Central memory CD8-positive, alpha-beta T cell (primary cell): ENCODE measurements at places on chromosomes 2 and 18.
A peak's percentile ranks its signal among the peaks of the same experiment; 100 is the strongest.

GRCh38 chr2:235343869-235344268, 150.0 kb upstream of the AGAP1 start:
- H3K27me3 ChIP-seq: peaks cover 13% of the 10 kb centered on the region
- H3K4me1 ChIP-seq: no peaks in the 10 kb centered on the region
- H3K27ac ChIP-seq: no peak overlapping the region
- H3K4me3 ChIP-seq: no peak overlapping the region
- DNase-seq: no peak
- peaks cover 2% of the 10 kb centered on the region for H3K36me3 ChIP-seq

GRCh38 chr2:166269322-166269721, 106.4 kb downstream of the SCN9A start:
- H3K36me3 ChIP-seq: peaks cover 2% of the 10 kb centered on the region
- no peak for DNase-seq
- no peak overlapping the region for H3K4me3 ChIP-seq
- no peak overlapping the region for H3K27ac ChIP-seq

- peaks cover 45% of the 10 kb centered on the region for H3K27me3 ChIP-seq
- no peak overlapping the region for H3K4me3 ChIP-seq
- no peak overlapping the region for H3K27ac ChIP-seq
- H3K4me1 ChIP-seq: peaks cover 6% of the 10 kb centered on the region
Observed at GRCh38 chr2:70596293-70596692, 42.7 kb upstream of the TGFA start.

GRCh38 chr2:30385327-30385726, 61.7 kb upstream of the LCLAT1 start:
- H3K36me3 ChIP-seq: no peaks in the 10 kb centered on the region
- peaks cover 5% of the 10 kb centered on the region for H3K4me1 ChIP-seq
- peaks cover 41% of the 10 kb centered on the region for H3K27me3 ChIP-seq
- H3K27ac ChIP-seq: no peak overlapping the region
- H3K4me3 ChIP-seq: no peak overlapping the region

DNA sequence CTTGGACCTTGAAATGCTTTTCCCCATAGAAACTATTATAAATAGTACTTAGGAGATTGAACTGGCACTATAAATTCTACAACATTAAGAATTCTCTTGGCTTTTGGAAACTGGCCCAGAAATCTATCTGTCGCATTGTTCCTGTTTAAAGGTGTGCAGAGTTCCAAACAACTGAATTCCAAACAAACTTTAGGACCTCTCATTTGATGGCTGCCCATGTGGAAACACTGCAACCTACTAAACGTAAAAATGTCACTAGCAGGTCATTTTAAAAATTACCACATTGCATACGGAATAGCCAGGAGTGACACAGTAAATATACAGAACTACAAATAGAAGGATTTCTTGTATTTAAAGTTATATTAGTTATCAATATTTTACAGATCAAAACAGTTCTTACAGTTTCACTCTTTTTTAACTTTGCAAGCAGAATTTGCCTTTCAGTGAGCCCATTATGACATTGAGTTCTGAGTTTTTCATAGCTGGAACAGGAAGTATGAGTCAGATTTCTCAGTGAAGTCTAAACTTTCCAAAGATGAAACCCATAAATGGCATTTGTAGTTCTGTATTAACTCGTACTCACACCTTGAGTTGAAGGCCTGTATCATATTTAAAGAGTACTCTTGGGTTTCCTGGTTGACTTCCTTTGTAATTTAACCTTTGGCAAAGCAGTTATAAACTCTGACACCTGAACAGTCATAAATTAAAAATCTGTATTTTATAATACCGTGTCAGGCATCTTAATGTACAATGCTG, 142.3 kb upstream of the BOD1L2 start:
- no peak overlapping the region for H3K4me3 ChIP-seq
- H3K36me3 ChIP-seq: no peaks in the 10 kb centered on the region
- H3K27me3 ChIP-seq: no peaks in the 10 kb centered on the region
- peaks cover 9% of the 10 kb centered on the region for H3K4me1 ChIP-seq
- no peak for DNase-seq

GRCh38 chr2:150410809-150411208, 76.7 kb downstream of the RND3 start:
- no peak overlapping the region for H3K4me3 ChIP-seq
- H3K4me1 ChIP-seq: no peaks in the 10 kb centered on the region
- no peaks in the 10 kb centered on the region for H3K27me3 ChIP-seq

- H3K27me3 ChIP-seq: no peaks in the 10 kb centered on the region
- H3K4me1 ChIP-seq: no peaks in the 10 kb centered on the region
- H3K27ac ChIP-seq: no peak overlapping the region
- no peaks in the 10 kb centered on the region for H3K36me3 ChIP-seq
- no peak for DNase-seq
Observed at GRCh38 chr18:39795350-39795749, 2159.7 kb upstream of the PIK3C3 start.

GRCh38 chr2:152730591-152731333, 12.3 kb downstream of the ARL6IP6 start:
- H3K36me3 ChIP-seq: peaks cover 7% of the 10 kb centered on the region
- peak overlapping the region; percentile 20 for H3K27ac ChIP-seq
- peak; percentile 75 for DNase-seq
- no peaks in the 10 kb centered on the region for H3K27me3 ChIP-seq

GRCh38 chr2:28506112-28506910, 10.5 kb downstream of the PLB1 start:
- H3K4me3 ChIP-seq: no peak overlapping the region
- H3K4me1 ChIP-seq: peaks cover 12% of the 10 kb centered on the region
- no peak for DNase-seq

- H3K27me3 ChIP-seq: peaks cover 44% of the 10 kb centered on the region
- no peak overlapping the region for H3K4me3 ChIP-seq
- H3K4me1 ChIP-seq: no peaks in the 10 kb centered on the region
- H3K27ac ChIP-seq: no peak overlapping the region
Observed at GRCh38 chr2:236947896-236948295, 137.8 kb upstream of the COPS8 start.

GRCh38 chr18:71443706-71444480, 1100.2 kb downstream of the CBLN2 start:
- no peaks in the 10 kb centered on the region for H3K36me3 ChIP-seq
- DNase-seq: no peak
- no peaks in the 10 kb centered on the region for H3K4me1 ChIP-seq
- H3K27me3 ChIP-seq: no peaks in the 10 kb centered on the region
- no peak overlapping the region for H3K27ac ChIP-seq

DNA sequence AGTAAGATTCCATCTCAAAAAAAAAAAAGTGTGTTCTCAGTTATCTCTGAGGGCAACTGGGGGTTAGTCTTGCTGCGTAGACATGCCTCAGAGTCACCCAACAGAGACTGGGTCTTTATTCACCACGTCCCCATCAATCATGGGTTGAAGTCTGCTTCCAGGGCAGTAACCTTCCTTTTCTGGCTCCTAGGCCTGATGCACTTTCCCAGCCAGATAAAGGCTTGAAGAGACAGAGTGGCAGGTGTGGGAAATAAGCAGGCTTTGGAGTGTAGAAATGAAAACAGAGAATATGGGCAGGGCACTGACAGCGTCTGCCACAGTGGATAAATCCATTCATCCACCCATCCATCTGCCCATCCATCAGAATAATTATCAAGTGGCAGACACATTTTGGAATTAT, 134.1 kb upstream of the LGALSL start:
- H3K36me3 ChIP-seq: no peaks in the 10 kb centered on the region
- no peak overlapping the region for H3K27ac ChIP-seq
- DNase-seq: no peak
- H3K4me3 ChIP-seq: no peak overlapping the region
- H3K4me1 ChIP-seq: peaks cover 22% of the 10 kb centered on the region

GRCh38 chr2:240686460-240686859, 3.8 kb upstream of the AQP12B start:
- no peaks in the 10 kb centered on the region for H3K27me3 ChIP-seq
- H3K27ac ChIP-seq: peak overlapping the region; percentile 86
- no peak for DNase-seq
- no peaks in the 10 kb centered on the region for H3K36me3 ChIP-seq

- no peaks in the 10 kb centered on the region for H3K4me1 ChIP-seq
- H3K4me3 ChIP-seq: no peak overlapping the region
- no peak for DNase-seq
Observed at GRCh38 chr2:186724736-186725135, 30.9 kb downstream of the FAM171B start.

- no peak overlapping the region for H3K4me3 ChIP-seq
- H3K4me1 ChIP-seq: no peaks in the 10 kb centered on the region
- H3K27ac ChIP-seq: no peak overlapping the region
- no peak for DNase-seq
- H3K36me3 ChIP-seq: peaks cover 3% of the 10 kb centered on the region
- H3K27me3 ChIP-seq: no peaks in the 10 kb centered on the region
Observed at GRCh38 chr2:160869411-160869810, 290.8 kb upstream of the TANK start.

DNA sequence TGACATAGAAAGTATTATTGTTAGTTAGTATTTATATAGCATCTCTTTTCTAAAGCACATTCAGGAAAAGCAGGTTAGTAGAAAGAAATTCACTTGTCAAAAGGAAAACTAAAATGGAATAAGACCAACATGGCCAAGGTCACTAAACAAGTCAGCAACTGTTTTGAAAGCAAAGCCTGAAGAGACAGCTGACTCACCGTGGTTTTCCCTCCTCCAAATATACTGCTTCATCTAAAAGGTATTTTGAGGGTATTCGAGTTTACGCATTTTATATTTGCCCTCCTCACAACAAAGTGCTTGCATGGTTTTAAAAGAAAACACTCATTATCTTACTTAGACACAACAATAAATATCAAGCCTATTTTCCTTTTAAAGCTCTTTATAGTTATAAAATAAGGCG, 24.0 kb downstream of the ZNF385B start:
- H3K27me3 ChIP-seq: no peaks in the 10 kb centered on the region
- no peaks in the 10 kb centered on the region for H3K4me1 ChIP-seq
- H3K4me3 ChIP-seq: no peak overlapping the region
- H3K36me3 ChIP-seq: no peaks in the 10 kb centered on the region
- H3K27ac ChIP-seq: no peak overlapping the region

- no peak overlapping the region for H3K4me3 ChIP-seq
- no peaks in the 10 kb centered on the region for H3K27me3 ChIP-seq
- DNase-seq: no peak
- no peak overlapping the region for H3K27ac ChIP-seq
- no peaks in the 10 kb centered on the region for H3K4me1 ChIP-seq
Observed at GRCh38 chr2:221810245-221810644, 238.1 kb upstream of the EPHA4 start.

GRCh38 chr18:58536534-58537271, 92.2 kb downstream of the ALPK2 start:
- H3K36me3 ChIP-seq: peaks cover 3% of the 10 kb centered on the region
- peaks cover 24% of the 10 kb centered on the region for H3K27me3 ChIP-seq
- no peak overlapping the region for H3K4me3 ChIP-seq
- peaks cover 15% of the 10 kb centered on the region for H3K4me1 ChIP-seq

DNA sequence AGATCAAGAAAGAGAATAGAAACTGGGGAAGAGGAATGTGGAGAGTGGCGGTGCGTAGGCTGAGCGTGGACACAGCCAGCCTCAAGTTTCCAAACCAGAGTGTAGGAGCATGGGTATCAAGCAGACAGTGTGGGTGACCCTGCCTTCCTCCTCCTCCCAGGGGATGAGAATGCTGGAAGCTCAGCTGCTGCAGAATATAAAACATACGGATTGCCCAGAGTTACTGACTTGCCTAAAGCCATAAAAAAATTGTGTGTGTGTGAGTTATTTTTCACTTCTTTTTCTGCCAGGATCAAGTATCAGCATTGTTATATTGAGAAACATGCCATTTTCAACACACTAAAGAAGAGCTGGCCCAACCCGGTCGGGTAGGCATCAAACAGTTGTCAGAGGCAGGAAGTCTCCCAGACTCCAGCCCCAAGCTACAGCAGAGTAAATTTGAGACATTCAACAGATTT, 333.3 kb upstream of the ACVR2A start:
- no peaks in the 10 kb centered on the region for H3K27me3 ChIP-seq
- DNase-seq: no peak
- H3K36me3 ChIP-seq: peaks cover 2% of the 10 kb centered on the region
- H3K4me3 ChIP-seq: no peak overlapping the region
- H3K4me1 ChIP-seq: no peaks in the 10 kb centered on the region

DNA sequence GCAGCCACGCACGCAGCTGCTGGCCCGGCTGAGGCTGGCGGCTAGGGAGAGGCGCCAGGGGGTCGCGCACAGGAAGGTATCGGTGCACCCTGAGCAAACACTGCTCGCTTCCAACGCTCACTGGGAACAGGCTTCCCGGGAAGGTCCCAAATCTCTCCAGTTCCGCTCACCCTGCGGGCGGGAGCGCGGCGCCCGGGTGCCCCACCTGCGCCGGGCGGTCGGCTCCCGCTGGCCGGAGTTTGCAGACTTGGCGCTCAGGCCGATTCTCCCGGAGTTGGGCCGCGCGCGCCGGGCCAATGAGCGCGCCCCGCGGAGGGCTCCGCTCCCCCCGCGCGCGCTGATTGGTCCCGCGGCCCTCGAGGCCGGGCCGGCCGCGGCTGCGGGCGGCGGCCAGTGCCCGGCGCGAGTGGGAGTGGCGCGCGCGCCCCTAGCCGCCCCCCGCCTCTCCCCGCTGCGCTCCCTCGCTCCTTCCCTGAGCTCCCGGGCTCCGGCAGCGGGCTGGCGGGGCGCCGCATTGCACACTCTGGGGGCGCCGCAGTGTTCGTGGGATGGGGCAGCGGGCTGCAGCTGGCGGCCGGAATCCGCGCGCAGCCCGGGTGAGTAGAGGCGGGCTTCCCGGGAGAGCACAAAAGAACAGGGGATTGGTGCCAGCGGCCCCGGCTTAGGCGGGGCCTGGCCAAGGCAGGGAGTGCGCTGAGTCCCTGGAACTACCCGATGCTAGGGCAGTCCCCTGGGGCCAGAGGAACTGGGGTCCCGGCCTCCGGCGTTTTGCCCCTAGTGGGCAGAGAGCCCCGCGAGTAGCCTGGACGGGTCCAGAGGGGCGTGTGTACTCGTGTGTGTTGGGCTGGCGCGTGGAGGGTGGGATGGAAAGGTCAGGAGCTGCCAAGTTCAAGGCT, at the start of gene LYPD6:
TSS of gene LYPD6 (plus strand) at position 461 of the 896 bp plus-strand sequence. CDS start 107,122 bp downstream, outside the sequence.
- H3K4me1 ChIP-seq: no peaks in the 10 kb centered on the region
- no peak within 1 kb of the TSS for H3K27ac ChIP-seq
- no peak within 1 kb of the TSS for H3K4me3 ChIP-seq
- peaks cover 61% of the 10 kb centered on the region for H3K27me3 ChIP-seq

- no peaks in the 10 kb centered on the region for H3K36me3 ChIP-seq
- no peak for DNase-seq
- peaks cover 39% of the 10 kb centered on the region for H3K27me3 ChIP-seq
- H3K4me3 ChIP-seq: no peak overlapping the region
- H3K27ac ChIP-seq: no peak overlapping the region
Observed at GRCh38 chr18:45386041-45386655, 229.1 kb upstream of the SLC14A2 start.

DNA sequence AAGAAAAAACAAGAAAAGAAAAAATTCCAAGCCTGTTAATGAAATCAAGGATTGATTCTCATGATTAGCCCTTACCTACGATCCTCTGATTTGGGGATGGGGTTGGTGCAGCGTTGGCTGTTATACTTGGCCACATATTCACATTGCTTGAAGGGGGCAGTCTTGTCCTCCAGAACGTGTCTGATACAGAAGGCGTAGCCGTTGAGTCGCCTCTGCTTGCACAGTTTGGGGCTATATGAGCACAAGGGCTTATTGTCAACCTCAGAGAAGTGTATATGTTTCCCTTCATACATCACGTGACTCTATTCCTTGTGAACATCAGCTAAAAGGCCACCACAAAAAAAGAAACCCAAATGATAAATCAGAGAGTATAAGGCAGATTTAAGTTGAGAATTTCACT, 23.2 kb downstream of the INO80D start:
- H3K36me3 ChIP-seq: peaks cover 37% of the 10 kb centered on the region
- no peak overlapping the region for H3K4me3 ChIP-seq
